ENCODE measurements at places on chromosomes 7 and 10.

GRCh38 chr7:99920149-99920548, 819 bp upstream of the TRIM4 start:
- DNase-seq = no peak

DNA sequence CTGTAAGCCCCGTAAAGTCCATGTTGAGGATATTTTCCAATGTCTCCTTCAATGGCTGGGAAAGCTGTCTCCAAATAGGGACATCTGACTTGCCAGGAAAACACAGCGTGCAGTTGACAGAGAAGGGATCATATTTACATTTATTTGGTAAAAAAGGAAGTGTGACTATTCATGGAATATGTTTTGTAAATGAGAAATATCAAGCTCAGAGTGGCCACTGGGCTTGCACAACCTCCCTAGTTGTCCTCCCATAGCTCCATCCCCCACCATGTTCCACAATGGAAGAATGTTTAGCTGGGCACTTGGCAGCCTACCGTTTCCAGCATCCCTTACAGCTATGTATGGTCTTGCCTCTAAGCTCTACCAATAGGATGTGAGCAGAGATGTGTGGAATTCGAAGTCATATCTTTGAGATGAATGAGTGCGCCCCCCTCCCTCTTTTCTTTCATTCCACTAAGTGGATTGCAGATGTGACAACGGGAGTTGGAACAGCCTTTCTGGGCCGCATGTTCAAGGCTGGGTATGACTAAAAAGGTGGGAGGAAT, 306.6 kb upstream of the ZMIZ1 start:
- no peak for DNase-seq

GRCh38 chr7:28169230-28169629, 11.4 kb downstream of the JAZF1 start:
- no peak for DNase-seq

- DNase-seq = no peak
Measured at GRCh38 chr10:112955582-112956421, 5.8 kb downstream of the TCF7L2 start.

- DNase-seq = no peak
Measured at GRCh38 chr7:137606061-137606674, 240.6 kb downstream of the DGKI start.

DNA sequence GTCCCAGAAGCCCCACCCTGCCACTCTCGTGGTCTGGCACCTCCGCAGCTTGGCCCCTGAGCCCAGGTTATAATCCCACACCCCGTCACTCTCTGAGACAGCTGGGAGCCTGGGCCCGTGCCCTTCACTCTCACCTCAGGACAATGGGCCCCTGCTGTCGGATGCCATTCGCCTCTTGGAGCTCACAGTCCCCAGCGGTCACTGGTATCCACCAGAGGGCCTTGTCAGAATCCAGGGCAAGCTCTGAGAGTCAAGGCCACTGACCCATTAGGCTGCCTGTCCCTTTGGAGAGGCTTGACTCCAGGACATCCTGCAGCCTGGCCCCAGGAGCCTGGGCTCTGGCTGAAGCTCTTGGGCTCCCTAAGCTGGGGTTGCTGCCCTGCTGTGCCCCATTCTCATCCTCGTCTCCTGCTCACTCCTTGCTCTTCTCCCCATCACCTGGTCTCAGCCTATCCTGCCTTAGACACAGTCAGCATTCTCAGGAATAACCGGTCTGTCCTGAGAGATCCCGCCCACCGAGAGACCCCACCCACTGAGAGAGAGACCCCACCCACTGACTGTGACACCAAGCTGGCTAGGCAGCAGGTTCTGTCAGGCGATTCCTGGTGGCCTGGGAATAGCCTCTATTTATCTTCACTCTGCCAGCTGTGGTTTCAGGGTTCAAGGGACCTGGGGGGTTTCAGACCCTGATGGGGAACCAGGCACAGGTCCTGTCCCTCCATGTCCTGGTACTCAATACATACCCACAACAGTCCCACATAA, 27.7 kb downstream of the CPXM2 start:
- DNase-seq = no peak

DNA sequence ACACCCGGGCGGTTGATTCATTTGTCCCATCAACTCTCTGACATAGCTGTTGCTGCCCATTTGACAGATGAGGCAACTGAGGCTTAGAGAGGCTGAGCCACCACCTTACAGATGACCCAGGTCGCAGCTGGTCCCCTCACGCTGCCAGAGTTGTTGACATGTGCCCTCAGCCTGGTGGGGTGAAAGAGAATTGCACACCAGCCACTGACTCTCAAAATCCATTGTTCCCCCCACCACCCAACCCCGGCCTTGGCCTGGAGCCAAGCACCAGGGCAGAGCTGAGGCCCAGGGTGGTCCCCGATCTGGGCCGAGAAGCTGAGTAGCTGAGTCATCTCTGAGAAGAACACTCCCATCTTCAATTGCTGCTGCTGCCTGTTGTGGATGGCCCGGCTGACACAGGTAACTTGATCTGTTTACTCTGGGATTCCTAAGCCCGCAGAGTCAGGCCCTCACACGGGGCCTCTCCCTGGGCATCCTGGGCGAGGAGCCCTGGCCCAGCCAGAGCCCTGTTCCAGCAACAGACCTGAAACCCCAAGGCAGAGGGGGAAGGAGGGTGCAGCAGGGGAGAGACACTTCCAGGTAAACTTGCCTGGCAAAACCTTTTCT, 27.5 kb downstream of the PVRIG start:
- DNase-seq = no peak

DNA sequence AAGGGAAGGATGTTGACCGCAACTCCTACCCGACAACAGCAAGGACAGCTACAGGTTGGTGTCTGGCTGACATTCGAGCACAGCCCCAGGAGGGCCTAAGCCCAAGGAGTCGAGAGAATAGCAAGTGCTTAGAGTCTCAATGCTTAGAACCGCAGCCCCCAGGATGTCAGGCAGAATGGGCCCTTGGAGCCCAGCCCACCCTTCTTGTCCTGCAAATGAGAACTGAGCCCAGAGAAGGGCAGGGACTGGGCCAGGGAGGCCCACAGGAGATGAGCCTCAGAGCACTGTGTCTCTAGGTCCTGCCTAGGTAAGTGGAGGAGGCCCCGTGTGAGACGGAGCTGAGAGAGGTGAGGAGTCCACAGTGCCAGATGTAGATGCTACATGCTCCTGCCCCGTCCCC, 173.3 kb upstream of the ZMIZ1 start:
- DNase-seq = no peak
